ENCODE measurements at places on chromosomes 5 and 9.

- DNase-seq = no peak
Observed at GRCh38 chr5:124952566-124952965, 206.1 kb upstream of the ZNF608 start.

GRCh38 chr5:73188764-73189531, 16.0 kb downstream of the TMEM174 start:
- peak; percentile 40 for DNase-seq

GRCh38 chr5:169169783-169170182, 131.2 kb downstream of the SLIT3 start:
- DNase-seq = no peak

- DNase-seq = peak; percentile 42
Observed at GRCh38 chr5:113084402-113085083, 107.9 kb downstream of the DCP2 start.

DNA sequence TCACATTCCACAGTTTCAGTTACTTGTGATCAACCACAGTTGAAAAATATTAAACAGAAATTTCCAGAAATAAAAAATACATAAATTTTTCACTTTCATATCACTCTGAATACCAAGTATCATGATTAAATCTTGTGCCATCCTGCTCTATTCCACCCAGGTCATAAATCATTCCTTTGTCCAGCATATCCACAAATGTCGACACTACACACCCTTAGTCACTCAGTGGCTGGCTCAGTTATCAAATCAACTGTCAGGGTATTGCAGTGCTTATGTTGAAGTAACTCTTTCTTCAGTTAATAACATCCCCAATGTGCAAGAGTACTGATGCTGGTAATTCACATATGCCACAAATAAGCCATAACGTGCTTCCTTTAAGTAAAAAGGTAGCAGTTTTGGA, 115.7 kb downstream of the FBXL17 start:
- DNase-seq = no peak

DNA sequence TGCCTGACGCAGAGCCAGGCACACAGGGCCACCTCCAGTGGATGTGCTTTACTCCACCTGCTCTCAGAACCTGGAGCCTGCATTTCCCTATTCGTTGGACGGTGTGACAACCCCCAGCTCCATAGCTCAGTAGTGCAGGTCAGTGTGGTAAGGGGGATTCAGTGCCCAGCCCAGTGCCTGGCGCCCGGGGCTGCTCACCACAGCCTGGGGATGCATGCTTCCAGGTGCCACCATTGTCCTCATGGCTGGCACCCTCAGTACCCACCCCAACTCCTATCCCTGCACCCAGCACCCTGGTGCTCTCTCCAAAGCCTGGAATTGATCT, 32.8 kb upstream of the ADAMTS2 start:
- no peak for DNase-seq

GRCh38 chr5:119288379-119289033, 67.3 kb upstream of the TNFAIP8 start:
- peak; percentile 46 for DNase-seq

DNA sequence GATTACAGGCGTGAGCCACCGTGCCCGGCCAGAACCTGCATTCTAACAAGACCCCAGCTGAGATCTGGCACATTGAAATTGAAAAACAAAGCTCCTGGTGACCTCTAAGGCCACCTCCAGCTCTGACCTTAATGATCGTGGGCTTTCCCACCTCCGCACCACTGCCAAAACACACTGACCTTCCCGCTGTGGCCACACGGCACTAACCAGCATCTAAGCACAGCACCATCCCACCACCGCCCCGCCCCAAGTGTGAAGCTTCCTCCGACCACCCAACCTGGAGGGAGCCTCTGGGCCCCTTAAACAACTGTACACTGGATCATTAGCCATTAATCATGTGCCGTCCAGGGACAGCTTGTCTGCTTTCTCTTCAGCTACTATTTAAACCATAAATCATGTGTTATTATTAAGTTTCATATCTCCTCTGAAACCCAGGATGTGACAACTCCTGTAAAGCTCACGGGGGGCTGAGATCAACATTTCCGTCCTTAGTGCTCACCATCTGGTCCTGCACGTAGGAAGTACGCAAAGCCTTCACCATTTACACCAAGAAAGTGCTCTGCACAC, 80.6 kb downstream of the COL23A1 start:
- no peak for DNase-seq

DNA sequence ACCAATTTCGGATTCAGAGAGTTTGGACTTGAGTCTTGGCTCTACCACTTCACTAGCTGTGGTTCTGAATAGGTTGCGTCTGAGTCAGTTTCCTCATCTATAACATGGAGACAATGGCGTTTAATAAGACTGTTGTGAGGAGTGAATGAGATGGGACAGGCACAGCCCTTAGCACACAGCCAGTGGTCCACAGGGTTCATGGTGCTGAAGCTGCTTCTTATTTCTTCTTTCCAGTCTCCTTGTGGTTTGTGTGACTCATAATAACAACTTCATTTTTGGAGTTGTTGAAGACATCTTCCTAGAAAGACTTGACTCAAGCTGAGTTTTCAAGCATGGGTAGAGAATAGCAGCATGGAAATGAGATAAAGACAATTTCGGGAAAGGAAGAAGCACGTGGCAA, 172.6 kb upstream of the PPP2R2B start:
- no peak for DNase-seq

- peak; percentile 42 for DNase-seq
Observed at GRCh38 chr5:52469420-52469819, 318.3 kb upstream of the ITGA1 start.

DNA sequence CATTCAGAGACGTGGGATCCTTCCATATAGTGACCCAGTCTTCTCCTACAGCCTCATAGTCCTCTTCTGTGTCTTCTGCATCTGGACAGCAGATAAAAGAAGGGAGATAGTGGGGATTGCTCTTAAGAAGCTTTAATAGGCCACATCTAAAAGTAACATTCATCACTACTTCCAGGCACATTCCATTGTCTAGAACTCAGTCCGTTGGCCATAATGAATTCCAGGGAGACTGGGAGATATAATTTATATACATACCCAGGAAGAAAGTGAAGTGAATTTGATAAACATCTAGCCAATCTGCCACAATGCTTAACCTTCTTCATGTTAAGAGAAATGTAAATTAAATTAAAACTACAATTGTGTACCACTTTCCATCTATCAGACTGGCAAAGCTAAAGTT, 22.5 kb upstream of the GLIPR2 start:
- DNase-seq = no peak

- DNase-seq = peak; percentile 28
Observed at GRCh38 chr5:52560366-52560765, 227.3 kb upstream of the ITGA1 start.

- DNase-seq = peak; percentile 67
Observed at GRCh38 chr5:58849921-58850667, 267.2 kb downstream of the RAB3C start.

DNA sequence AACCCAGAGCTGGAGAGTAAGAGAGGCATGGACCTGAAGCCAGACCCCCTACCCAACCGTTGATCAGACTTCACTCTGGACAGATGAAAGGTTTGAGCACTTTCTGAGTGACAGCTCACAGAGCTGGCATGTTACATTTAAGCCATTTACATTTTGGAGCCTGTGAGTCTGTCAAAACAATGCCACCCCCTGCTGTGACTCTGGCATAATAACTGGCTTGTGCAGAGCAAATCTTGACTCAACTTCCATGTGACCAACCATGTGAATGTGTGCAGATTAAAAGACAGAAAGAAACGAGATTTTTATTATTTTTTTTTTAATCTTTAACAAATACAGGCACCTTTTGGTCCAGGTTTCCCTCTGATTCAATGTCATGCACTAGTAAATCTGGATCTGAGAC, 48.5 kb downstream of the MFAP3 start:
- no peak for DNase-seq

Data from tongue (tissue), 3 donors.